ENCODE measurements at places on chromosomes 6 and 20.

DNA sequence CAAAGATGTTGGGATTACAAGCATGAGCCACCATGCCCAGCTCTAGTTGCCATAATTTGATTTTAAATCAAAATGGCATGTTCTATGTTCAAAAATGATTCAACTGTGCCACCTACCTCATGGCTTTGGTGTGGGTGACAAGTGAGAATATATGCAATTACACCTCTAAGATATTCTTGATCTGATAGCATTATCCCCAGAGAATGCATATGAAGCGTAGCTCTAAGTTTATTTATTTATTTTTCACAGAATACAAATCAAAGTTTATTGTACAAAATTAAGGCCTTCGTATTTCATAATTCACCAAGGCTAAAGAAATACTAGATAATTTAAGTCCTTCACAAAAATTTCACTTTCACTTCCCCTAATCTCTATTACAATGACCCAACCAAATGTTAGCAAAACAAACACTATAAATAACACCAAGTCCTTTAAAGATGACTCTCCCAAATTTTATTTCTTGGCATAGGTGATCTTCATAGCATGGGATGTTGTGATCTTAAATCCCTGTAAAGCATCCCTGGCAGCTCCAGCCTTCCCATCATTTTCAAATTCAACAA is 205.9 kb upstream of the TAB2 start:
- DNase-seq = no peak

- DNase-seq = no peak
These were observed 50.3 kb downstream of the OR2B2 start for GRCh38 chr6:27861861-27862260.

DNA sequence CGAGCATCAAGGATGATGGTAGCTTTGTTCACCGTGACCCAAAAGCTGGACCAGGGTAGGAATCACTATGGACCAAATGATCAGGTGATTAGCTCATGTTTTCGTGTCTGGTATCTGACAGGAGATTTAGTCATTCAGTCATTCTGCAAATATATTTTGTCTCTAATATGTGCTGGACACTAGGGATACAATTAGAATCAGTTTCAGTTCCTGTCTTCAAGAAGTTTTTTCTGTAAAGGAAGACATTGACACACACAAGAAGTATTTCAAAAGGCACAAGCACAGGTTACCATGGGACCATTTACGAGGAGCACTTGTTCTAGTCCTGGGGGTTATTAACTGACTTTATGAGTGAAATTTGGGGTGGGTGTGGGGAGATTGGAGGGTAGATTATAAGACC is 244.9 kb downstream of the HIVEP2 start:
- DNase-seq = no peak

DNA sequence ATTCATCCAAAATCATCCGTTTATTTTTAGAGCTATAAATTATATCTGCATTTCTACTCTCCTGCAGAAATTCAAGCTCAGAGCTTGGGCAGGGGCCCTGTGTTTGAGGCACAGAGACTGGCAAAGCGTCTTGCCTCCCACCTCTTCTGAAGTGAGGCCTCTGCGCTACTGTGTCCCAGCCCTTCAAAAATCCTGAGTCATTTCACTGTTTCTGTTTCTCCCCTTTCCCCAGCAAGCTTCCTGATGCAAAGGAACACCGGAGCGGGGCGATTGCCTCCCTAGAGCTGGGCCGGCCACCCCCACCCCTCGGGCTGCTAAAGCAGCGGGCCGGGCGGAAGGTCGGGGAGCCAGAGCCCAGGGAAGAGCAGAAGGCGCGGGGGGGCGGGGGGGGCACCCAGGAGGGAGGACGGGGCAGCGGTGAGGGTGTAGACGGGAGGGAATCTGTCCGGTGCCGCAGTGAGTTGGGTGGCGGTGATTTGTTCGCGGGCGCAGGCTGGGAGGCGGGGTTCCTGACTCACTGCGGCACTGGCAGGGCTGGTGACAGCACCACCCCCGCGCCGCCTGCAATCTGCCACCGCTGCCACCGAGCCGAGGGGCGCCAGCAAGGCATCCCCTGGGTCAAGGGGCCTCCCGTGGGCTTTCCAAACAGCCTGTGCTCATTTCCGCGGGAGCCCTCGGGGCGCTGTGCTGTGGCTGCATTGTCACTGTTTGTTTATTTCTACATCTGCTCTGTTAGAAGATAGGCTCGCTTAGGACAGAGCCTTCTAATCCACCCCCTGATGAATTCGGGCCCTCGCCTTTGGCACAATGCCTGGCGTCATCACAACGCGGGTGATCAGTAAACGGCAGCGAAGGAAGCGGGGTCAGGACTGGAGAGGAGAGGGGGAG is 46.5 kb upstream of the SNAP25 start:
- DNase-seq = no peak

- no peak for DNase-seq
These were observed 38.8 kb downstream of the ISM1 start for GRCh38 chr20:13259921-13260320.

DNA sequence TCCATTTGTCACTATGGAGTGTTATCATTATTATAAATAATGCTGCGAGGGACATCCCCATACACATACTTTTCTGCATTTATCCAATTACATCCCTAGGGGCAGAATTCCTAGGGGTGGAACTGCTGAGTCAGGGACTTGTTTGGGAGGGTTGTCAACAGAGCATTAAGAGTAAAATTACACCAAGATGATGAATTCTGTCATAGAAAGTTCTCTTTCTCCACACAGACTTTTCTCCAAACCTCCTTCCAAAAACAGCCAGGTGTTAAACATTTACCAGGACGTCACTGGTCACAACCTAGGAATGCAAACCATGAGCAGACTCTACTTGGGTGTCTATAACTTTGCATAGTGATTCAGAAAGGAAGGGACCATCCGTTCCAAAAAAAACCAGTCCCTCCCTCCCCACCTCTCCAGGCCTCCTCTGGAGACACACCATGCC is 95.5 kb downstream of the PRND start:
- no peak for DNase-seq

DNA sequence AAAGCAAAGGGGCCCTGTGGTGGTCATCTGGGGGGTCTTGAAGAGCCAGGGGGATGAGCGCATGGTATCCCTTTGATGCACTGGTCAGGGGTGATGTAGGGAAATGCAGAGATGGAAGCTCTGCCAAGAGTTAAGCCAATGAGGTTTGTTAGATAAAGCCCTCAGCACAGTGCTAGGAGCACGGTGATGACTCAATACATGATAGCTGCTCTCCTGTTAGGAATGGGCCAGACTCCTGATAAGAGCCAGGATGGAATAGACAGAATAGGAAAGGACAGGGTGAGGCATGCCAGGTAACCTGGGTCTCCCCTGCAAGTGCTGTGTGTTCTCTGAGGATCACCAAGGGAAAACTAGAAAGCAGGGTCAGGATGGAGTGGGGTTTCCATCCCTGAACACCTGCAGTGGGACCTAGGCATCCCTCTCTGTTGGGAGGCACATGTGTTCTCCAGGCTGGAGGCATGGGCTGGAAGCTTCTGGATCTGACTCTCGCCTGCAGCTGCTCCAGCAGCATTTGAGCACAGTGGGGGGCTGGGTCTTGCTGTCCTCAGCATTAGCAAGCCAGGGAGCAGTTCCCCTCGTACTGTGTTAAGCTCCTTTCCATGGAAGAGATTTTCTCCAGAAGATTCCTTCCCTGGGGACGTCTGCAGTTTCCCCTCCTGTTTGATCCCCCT is 71.8 kb upstream of the TIAM2 start:
- no peak for DNase-seq

- DNase-seq = no peak
These were observed 76.1 kb upstream of the NAA20 start for GRCh38 chr20:19940988-19941460.

- no peak for DNase-seq
These were observed 30.7 kb downstream of the ASIP start for GRCh38 chr20:34271956-34272355.

DNA sequence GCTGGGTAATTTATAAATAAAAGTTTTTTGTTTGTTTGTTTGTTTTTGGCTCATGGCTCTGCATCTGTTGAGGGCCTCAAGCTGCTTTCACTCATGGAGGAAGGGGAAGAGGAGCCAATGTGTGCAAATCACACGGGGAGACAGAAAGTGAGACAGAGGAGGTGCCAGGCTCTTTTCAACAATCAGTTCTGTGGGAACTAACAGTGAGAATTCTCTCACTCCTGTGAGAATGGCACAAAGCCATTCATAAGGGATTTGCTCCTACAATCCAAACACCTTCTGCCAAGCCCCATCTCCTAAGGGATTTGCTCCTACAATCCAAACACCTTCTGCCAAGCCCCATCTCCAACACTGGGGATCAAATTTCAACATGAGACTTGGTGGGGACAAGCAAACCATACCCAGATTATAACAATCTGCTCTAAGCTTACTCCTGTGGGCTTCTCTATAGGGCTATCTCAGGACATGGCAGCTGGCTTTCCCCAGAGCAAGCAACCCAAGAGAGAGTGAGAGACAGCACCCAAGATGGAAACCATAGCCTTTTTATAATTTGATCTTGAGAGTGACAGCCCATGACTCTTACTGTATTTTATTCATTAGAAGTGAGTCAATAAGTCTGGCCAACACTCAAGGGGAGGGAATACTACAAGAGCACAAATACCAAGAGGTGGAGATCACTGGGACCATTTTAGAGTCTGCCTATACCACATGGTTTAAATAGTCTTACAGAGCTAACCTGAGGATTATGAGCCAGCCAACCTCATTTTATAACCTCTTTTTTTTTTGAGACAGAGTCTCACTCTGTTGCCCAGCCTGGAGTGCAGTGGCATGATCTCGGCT is 22.8 kb upstream of the LRRC1 start:
- no peak for DNase-seq

DNA sequence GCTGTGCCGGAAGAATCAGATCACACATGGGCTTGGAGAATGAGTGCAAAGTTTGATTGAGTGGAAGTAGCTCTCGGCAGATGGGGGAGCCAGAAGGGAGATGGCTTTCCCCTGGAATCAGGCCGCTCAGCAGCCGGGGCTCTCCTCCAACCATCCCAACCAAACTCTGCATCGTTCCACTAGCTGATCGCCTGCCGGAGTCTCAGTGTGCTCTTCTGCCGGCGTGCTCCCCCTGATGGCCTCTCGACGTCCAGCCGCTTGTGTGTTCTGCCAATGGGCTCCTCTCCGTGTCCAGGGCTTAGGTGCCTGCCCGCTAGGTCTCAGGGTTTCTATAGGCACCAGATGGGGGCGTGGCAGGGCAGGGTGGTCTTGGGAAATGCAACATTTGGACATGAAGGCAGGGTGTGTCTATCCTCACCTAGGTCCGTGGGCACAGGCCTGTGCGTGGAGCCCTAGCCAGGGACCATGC is 4.9 kb upstream of the BIRC7 start:
- DNase-seq = no peak

- DNase-seq = no peak
These were observed 6.4 kb downstream of the TFAP2A start for GRCh38 chr6:10408457-10408856.

DNA sequence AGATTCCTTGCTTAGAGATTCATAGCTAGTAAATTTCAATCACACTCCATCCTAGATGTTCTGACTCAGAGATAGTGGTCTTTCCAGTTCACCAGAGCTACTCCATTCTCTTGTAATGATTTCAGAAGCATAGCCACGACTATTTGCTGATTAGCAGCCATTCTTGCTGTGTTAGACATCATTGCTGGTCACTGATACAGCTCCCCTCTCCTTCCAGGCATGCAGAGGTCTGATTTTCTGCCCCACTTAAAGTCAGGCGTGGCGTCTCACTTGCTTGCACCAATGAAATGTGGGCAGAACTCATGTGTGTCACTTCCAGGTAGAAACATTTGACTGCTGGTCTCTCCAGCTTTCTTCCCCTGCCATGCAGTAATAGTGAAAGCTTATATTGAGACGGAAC is 168.9 kb upstream of the JARID2 start:
- DNase-seq = no peak

- no peak for DNase-seq
These were observed 41.2 kb downstream of the TRAF3IP2 start for GRCh38 chr6:111564482-111564945.

- DNase-seq = no peak
These were observed 3.2 kb downstream of the GRIK2 start for GRCh38 chr6:101396548-101397173.
